ENCODE measurements at places on chromosomes 16 and 17. TPM values are rescaled to one million over a fixed set of nuclear protein-coding genes. Genes with fewer than 3 reads are reported as not detected.

DNA sequence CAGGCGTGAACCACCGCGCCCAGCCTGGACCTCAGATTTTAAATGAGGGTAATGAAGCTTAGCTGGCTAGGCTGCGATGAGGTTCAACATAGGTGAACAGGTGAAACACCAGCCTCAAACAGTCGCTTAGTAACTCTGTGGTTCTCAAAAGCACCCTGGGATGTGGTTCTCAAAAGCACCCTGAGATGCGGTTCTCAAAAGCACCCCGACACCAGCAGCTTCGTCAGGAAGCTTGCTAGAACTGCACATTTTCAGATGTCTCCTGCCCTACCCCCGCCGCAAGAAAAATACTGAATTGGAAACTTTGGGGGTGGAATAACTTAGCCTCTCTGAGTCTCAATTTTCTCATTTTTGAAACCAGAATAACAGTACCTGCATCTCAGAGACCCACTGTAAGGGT lies 86.7 kb upstream of the XYLT1 start:
- DNase-seq, result no peak

DNA sequence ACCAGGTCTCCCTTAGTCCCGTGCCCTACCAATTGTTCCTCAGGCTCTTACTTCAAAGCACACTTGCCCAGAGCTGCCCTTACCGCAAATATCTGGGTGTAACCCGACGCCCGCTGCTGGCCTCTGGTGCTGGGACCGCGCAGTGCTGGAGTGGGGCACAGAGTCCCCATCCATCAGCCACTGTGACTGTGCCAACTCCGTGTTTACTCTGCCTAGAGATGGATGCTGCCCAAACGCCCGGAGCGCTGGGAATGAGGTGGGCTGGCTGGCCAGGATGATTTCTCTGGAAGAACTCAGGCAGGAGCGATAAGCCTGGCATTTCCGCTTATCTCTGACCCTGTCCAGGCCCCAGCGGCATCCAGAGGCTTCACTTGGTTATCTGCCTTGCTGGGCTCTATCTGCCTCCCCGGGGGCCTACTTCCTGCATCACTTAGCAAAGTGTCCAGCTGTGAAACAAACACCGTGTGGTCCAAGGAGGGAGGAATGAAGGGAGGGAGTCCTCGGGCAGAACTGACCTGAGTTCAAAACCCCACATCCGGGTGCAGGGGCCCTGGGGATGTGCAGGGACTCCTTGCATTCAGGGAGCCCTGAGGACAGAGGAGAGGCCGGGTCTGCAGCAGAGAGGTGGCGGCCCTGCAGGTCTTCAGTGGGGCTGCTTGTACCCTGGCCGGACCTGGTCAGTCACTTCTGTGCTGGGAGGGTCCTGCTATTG lies 9.4 kb upstream of the MYLK3 start:
- no peak for DNase-seq

GRCh38 chr17:13477180-13477611 lies 124.5 kb downstream of the HS3ST3A1 start:
- no peak for DNase-seq

- DNase-seq, result no peak
Observed at GRCh38 chr17:50414808-50415207, 11.2 kb upstream of the ACSF2 start.

GRCh38 chr17:75561927-75562603 lies 25.5 kb upstream of the MYO15B start:
- no peak for DNase-seq

DNA sequence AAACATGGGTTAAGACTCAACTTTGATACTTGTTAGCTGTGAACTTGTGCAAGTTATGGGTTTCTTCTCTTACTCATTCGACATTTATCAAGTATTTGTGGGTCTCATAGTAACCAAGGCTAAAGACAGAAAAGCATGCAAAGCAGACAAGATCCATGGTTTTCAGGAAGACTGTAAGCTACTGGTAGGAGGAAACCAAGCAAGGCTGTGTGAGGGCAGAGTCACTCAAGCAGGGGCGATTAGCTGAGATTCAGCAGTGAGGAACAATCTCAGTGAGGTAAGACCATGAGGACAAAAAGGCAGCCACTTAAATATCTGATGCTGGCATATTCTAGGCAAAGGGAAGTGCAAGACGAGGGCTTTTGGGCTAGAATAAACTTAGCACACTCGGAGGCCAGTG lies 29.5 kb downstream of the MBTD1 start:
- no peak for DNase-seq

- DNase-seq, result no peak
Observed at GRCh38 chr16:81838794-81839193, 59.7 kb downstream of the PLCG2 start.

DNA sequence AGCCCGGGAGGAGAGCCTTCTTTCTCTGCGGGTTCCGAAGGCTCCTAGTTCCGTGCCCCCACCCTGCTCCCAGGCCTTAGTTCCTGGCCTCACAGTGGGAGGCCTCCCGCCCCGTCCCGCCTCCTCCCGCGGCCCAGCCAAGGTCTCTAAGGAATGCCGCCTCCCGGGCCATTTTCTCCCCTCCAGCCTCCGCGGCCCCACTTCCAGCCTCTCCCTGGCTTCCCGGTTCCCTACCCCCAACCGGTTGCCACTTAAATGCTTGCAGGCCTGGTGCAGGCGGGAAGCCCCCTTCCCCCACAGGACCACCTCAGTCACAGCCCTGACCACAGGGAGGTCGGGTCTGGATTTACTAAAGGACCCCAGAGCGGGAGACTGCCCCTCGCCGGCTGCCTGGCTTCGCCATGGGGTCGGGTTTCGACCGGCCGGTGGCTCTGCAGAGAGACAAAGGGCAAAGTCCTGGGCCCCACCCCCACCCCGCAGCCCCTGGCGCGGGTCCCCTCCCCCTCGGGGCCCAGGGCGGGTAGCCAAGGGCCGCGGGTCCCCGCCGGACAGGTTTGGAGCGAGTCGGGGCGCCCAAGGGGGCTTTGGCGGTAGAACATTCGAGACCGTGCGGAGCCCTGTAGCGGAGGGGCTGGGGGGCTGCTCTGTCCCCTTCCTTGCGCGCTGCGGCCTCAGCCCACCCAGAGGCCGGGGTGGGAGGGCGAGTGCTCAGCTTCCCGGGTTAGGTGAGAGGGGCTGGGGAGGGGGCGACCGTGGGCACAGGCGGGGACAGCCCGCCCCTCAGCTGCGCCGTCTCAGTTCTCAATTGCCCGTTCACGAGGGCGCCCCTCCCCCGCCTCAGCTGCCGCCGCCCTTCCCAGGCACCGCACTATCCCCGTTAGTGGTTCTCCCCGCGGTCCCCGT lies 16.4 kb downstream of the IGF2BP1 start:
- no peak for DNase-seq

DNA sequence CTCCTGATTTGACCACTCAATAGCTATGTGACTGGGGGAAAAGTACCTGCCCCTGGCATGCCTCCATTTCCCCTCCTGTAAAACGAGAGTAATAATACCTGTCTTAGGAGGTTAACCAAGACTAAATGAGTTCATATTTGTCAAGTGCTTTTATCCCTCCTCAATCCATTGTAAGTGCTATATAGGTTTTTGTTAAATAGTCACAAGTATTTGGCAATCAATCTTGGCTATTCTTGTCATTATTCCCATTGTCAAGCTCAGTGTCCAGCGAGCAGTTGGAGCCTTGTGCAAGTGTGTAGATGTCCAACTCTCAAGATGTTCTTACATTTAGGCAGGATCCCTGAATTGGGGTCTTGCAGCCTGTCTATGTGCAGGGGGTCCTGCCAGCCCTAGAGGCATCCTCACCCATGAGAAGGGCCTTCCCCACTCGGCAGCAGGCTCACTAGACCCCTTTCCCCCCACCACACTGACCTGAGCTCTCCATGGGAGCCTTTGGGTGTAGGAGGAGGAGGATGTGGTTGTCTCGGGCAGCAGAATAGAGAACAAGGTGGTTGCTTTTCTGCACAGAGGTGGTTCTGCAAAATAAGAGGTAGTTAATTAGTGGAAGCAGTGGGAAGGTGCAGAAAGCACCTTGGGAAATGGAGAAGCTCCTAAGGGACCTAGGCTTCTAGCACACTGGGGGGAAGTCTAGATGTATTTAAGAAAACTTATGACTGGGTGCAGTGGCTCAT lies 18.0 kb downstream of the PIK3R6 start:
- DNase-seq, result no peak

DNA sequence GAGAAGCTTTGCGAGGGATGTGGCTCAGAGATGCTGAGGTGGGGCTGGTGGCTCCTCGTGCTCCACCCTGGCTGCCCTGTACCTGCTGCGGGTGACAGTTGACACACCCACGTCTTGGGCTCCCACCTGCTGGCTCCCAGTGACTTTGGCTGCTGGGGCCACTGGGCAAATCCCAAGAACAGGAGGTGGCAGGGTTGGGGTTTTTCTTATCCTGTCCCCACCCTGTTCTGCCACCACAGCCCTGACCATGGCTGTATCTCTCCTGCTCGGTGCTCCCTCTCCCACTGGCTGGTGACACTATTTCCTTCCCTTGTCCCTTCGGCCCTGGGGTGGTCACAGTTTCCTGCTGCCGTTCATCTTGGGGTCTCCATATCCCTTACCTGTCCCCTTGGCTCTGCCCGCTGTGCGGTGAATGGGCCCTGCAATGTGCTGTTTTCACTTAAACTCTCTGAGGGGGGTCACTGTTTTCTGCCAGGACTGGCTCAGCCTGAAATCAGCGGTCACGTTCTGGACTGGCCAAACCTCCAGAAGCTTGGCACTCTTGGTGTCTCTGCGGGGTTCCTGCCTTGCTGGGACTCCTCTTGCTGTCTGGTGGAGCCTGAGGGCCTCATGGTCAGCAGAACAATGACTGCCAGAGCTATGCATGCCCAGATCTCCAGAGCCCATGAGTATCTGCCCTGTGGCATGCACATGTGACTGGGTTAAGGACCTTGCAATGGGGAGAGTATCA lies 144.2 kb downstream of the IRF8 start:
- DNase-seq, result no peak

DNA sequence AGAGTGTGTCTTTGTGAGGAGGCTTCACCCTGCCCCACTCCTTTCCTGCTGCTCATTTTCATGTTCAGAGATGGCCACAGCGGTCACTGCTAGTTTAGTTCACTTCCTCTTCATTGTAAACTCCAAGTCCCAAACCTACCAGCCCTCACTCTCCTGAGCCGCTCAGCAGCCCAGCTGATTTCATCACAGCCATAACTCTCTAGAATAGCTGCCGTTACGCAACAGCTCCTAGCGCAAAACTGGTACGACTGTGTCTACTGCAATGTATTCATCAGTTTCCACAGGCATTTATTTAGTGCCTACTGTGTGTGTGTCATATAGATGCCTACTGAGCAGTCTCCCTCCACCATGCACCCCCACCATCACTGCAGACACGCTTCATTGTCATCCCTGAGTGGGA lies 233.5 kb upstream of the RPL38 start:
- DNase-seq, result no peak

DNA sequence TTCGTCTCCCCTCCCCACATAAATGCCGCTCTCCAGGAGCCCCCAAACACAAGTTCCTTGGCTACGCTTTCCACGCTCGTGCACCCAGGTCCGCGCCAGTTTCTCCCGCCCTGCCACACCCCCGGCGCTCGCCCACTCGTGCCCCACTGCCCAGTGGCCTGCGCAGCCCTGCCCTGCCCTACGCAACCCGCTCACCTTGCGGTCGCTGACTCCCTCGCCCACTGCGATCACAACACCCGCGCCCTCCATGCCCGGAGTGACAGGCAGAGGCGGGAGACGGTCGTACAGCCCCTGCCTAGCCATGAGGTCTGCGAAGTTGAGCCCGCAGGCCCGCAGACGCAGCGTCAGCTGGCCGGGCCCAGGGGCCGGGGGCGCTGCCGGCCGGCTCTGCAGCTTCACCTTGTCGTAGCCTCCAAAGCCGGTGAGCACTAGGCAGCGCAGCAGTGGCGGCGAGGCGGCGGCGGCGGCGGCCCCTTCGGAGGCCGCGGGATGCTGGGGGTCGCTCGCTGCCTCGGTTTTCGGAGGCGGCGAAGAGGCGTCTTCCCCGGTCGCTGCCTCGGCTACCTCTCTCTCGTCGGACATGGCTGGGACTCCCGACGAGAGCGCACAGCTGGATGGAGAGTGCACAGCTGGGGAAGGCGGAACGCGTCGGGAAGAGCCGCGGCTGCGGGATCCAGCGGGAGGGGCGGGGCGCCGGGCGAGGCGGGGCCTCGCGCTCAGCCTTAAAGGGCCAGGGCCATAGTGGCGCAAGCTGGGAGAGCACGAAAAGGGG lies at the start of gene VAT1:
Gene VAT1, minus strand, starts transcription at position 645 of the 772 bp plus-strand sequence. Its CDS starts 63 bp downstream, at position 582.
- DNase-seq, result peak; percentile 49

- no peak for DNase-seq
Observed at GRCh38 chr17:57986841-57987580, 1.0 kb downstream of the VEZF1 start.

- no peak for DNase-seq
Observed at GRCh38 chr17:55316499-55316898, 51.7 kb downstream of the HLF start.

DNA sequence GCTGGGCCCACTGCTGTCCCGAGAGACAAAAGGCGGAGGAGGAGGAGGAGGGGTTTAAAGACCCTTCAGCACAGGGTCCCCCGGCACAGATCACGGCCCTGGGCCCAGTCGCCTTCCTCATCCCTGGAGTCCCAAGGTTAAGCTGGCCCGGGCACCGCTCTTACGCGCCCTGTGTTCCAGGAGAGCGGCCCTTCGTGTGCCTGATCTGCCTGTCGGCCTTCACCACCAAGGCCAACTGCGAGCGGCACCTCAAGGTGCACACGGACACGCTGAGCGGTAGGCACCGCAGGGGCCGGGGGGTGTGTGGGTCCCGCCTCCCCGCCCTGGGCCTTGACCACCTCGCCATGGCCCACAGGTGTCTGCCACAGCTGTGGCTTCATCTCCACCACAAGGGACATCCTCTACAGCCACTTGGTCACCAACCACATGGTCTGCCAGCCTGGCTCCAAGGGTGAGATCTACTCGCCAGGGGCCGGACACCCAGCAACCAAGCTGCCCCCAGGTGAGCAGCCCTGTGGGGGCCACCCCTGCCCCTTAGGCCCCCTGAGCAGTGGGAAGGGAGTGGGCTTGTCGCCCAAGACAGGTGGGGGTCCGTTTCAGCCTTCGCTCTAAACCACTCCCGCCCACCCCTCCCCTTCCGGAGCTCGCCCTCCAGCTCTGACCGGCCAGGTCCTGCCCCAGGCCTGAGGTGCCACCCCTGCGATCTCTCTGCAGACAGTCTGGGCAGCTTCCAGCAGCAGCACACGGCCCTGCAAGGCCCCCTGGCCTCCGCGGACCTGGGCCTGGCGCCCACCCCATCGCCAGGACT lies 37.6 kb upstream of the ZC3H18 start:
- no peak for DNase-seq

GRCh38 chr17:79842656-79843473 lies 3.6 kb upstream of the CBX4 start:
- no peak for DNase-seq

GRCh38 chr16:66207883-66208265 lies 158.6 kb upstream of the CDH5 start:
- DNase-seq, result no peak

DNA sequence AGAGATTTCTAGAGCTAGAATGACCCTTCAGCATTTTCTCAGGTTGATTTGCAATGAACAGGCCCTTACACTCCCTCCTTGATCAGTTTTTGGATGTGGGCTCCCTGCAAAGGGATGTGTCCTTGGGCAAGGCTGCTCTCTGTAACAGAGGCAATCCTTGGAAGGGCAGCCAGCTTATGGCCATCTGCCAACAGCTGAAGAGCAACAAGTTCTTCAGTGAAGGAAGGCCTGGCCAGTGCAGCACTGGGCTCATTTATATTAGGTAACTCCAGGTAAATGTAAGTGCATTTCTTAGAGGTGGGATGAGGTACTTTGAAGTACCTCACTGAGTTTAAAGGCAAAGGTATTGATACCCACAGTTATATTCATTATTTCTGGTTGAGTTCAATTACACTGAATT lies 114.3 kb upstream of the KCNJ16 start:
- no peak for DNase-seq

Gene ATP2C2
- total RNA-seq, result not detected

Gene HEATR9
- 0.16 TPM for total RNA-seq

Gene OR1A1
- not detected for total RNA-seq

Gene HOXB2
- total RNA-seq, result 22.2 TPM

Gene ZP2
- total RNA-seq, result not detected

Gene SEZ6L2
- 0.55 TPM for total RNA-seq

Gene RAB26
- total RNA-seq, result 0.59 TPM

All from activated T-helper 2 cell treated with anti-CD3 and anti-CD28 coated beads, Interferon-gamma antibody, Interleukin-2, Interleukin-4, amounts not matched to agents 10 μg/mL and 5 μg/mL and 100 μg/mL, durations not matched to agents 14 hours and 24 hours and 36 hours (primary cell).